ENCODE measurements at places on chromosomes 13 and 19. TPM values are rescaled to one million over a fixed set of nuclear protein-coding genes. Genes with fewer than 3 reads are reported as not detected.

Gene SMAD9
- total RNA-seq = 8.3 TPM

Gene LAIR1
- not detected for total RNA-seq

Gene FGF21
- not detected for total RNA-seq

Gene MVB12A
- 40.0 TPM for total RNA-seq

Gene MRPS12
- total RNA-seq = 32.4 TPM

Gene CYP2S1
- 0.93 TPM for total RNA-seq

Measured in thoracic aorta endothelial cell (primary cell).